ENCODE measurements at places on chromosomes 7 and 10.
A peak's percentile ranks its signal among the peaks of the same experiment; 100 is the strongest.

DNA sequence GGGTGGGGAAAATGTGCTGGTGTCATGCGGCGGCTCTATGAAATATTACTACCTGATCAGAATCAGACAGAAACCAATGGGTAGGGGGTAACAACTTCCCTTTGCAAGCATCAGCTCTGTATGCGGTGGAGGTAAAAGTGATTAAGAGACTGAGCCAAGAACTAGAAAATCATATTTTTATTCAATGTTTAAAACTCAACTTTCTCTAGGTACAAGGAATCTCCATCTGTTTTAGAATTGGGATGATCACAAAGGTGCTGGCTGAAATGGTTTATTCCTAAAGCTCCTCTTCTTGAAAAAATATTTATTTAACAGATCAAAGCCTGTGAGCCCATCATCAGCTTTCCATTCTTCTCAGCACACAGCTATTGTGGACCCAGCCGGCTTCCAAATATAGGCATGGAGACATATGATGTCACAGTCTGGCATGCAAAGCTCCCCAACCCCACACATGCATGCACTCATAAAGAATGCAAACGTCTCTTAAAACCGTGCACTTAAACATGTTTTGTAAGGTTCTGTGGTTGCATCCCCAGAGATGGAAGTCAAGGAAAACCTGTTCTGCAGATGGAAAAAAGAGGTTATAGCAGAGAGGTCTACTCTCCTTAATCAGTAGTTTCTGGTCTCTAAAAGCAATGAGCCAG, 126.0 kb downstream of the SKIDA1 start:
- no peak for DNase-seq

DNA sequence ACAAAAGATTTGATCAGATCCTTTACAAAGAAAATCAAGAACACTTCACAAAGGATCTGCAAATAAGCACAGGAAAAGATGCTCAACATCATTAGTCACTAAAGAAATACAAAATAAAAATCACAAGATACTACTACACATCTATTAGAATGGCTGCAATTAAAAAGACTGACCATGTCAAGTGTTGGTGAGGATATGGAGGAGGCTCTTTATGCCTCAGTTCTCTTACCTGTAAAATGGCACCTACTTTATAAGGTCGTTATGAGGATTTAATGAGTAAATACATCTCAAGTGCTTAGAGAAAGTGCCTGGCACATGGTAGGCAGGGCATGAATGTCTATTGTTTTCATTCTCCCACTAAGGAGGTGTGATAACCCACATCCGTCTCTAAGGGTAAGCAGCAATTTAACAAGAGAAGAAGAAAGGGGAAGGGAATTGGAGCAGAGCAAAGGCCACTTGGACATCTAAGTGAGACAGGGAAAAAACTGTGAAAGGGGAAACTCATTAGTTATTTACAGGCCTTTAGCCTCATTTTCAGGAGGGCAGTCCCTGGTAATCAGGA, 157.5 kb upstream of the NFE2L3 start:
- DNase-seq = no peak

DNA sequence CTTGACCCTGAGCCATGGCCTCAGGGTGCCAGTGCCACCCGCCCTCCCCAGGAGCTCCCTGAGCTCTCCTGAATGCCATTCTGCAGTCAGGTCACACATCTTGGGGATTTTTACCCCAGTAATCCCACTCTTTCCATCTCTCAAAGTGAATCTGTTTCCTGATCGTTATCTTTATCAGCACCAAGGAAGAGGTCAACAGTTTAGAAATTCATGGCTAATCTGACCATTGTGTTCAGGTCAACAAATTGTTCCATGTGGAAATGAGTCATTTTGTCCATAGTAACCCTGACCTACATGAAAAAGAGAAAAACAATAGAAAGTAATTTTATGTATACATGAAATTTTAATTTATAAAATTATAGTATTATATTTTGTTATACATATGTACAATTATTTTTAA, 28.8 kb upstream of the ZNF488 start:
- no peak for DNase-seq

GRCh38 chr7:30683816-30684215, 1.6 kb upstream of the CRHR2 start:
- DNase-seq = no peak

DNA sequence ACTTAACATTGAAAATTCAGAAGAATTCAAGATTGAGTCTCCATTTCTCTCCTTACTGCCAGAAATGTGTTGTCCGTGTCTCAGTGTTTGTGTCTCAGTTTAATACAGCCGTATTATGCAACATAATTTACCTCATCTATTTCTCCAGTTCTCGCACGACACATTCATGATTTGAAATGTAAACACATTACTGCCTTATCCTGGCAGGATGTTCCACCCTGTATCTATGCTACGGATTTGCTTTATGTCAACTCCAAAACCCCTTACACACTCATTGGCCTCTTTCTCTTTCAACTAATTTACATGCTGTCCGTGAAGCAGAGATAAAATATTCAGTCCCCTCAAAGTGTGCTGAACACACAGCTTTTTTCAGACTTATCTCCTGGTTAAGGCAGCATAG, 653.7 kb upstream of the SEMA3D start:
- DNase-seq = peak; percentile 89

- no peak for DNase-seq
Measured at GRCh38 chr7:8371742-8372141, 61.7 kb upstream of the NXPH1 start.

DNA sequence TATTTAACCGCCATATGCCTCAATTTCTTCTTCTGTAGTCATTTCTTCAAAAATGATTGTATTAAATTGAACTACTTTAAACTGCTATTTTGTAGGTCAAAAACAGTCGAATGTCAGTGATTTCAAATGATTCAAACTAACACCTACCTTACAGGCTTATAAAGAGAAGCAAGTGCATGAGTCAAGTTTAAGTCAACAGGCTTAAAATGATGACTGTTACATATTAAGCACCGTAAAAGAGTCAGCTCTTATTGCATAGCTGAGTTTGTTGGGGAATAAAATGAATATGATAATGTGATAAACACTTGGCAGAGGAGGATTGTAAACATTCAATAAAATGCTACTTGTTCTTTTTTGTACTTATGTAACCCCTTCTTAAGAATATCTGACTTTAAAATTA, 90.1 kb upstream of the ANKRD1 start:
- DNase-seq = no peak

DNA sequence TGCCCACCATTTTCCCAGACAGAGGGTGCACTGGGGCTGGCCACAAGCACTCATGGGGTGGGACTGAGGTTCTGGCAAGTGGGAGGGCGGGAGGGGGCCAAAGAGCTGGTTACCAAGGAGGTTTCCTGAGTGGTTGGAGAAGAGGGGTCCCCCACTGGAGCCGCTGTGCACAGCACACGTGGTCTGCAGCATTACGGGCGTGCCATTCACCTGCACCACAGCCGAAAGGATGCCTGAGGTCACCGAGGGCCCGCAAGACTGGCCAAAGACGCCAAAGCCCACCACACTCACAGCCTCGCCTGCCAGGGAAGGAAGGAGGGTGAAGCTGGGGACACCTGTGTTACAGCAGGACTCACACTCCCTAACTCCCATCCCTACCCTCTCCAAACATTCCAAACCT, 3.9 kb downstream of the TYSND1 start:
- DNase-seq = no peak

- no peak for DNase-seq
Measured at GRCh38 chr7:117769085-117769484, 104.2 kb downstream of the CTTNBP2 start.

DNA sequence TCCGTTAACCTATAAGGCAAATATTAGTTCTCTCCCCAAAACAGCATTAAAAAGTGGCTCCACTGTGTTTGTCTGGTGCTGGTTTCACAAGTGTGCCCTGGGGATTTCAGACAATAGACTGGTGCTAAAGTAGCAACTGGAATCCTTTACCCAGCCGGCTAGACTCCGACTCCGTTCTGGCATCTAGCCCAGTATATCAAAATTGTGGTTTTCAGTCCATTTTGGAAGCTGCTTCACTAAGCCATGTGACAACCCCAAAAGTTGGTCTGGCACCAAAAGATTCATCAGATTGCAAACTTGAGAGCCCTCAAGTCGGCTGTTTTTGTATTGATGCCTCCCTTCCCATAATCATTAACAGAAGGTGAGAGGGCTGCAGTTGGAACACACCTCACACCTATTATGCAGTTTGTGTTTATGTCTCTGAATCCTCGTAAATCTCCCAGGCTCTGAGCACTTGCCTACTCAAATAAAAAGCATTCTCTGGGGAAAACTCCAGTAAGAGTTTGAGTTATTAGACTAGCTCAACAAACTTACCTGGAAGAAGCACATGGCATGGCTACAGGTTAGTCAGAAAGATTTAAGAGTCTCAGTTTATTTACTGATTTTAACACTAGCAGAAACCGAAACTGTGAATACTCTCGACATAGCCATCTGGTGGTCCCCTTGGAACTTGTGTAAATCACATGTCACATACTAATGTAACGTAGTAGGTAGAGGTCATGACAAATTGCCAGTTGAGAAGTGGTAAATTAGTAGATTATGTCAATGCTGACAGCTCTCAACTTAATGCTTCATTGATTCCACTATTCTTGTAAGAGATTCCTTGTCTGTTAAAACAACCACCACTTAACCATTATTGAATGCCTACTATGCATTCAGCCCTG, 14.8 kb upstream of the WNT16 start:
- peak; percentile 71 for DNase-seq

DNA sequence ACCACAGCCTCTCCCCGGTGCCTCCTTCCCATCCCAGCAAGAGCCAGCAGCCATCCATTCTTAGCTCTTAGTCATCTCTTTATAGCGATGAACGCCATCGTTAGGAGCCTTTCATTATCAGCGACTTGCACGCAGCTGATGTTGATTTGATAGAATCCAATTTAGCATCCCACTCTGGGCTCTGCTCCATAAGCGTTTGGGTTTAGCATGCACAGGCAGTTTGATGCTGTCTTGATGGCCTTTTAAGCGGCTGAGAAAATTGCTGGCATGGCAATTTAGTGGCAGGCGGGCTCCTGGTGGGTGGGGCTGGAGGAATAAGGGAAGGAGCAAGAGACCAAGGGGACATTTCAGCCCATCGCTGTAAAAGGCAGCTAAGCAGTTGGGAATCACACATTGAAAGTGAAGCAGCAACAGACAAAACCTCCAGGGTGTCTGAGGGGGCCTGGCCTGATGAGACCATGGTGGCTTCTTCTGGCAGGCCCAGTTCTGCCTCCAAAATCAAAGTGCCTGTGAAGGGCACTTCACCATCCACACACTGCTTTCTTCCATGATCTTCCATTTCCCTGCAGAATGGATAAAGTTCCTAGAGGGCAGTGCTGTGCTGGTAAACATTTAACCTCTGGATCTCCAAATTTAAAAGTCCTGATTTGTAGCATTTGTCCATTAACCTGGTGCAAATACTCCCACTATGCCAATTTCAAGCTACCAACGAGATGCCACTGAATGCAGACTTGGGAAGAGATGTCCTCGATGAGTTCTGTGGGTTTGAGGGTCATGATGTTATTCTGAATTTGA, 107.8 kb upstream of the PLXNA4 start:
- no peak for DNase-seq

DNA sequence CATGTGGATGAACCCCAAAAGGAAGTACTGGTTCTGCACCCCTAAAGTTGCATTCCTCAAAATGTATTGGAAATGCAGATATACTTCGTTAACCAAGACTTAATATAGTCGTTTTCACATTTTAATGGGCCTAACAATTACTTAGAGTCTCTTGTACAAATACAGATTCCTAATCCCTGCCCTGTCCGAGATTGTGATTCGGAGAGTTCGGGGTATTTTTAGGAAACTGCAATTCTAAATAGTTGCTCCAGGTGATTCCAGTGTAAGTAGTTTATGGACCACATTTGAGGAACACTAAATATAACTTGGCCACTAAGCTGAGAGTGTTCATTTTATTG, 830 bp downstream of the TRUB1 start:
- peak; percentile 52 for DNase-seq

- DNase-seq = peak; percentile 47
Measured at GRCh38 chr10:69407621-69408301, 9.0 kb downstream of the TACR2 start.

DNA sequence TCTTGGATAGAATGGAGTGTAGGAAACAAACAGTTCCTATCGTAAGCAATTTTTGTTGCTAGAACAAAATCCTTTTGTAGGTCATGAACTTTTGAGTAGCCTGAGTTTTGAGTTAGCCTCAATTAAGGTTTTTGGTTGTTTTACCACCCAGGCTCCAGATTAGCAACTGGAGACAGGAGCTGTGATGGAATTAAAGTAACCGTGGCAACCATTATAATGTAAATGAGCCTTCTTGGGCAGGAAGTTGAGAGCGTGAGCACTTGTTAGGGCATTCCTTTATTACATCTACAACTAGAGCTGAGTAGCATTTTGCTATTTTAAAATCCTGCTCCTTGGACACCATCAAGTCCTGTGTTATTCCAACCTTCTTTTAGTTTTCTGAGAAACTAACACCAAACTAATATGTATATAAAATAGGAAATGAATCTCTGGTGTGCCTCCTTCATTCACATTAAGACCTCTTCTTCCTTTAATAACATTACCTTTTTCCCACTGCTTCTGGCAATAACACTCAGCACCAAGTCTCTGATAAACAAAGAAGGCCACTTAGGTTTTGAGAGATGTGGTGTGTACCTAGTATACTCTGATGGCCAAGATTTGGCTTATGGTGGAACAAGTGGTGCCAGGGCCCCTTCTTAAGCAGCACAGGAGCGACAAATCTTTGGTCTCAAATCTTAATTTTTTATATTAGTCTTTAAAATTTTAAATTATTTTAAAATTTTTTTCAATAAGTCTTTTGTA, 34.0 kb downstream of the AHCYL2 start:
- no peak for DNase-seq

DNA sequence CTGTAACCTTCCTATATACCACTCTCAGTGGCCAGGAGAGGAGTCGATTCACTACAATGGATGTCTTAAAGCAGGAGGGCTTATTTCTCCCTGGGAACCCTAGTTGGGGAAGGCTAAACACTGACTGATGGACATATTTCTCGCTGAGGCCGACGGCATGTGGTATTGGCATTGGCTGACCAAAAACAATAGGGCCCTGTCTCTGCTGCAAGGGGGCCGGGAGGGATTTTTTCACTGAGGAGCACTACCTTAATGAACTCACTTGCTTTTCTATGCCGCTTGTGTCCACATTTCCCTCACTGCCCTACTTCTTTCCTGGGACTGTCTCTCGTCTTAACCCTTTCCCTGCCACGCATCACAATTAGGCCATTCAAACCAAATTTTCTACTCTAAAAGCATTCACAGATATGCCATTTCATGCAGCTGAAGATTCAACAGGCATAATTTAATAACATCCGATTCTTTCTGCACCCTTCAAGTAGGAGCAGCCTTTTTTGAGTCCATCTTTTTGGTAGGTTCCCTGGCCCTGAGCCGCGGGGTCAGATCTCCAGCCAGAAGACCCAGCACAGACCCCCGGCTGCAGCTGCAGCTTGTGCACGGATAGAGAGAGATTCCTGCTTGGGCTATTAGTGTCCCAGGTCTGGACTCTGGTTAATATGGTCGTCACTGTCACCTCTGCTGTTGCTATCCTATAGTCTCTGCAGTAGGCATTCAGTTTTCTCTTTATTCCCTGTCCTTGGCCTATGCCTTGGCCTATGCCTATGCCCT, 118.7 kb downstream of the HIPK2 start:
- DNase-seq = no peak

DNA sequence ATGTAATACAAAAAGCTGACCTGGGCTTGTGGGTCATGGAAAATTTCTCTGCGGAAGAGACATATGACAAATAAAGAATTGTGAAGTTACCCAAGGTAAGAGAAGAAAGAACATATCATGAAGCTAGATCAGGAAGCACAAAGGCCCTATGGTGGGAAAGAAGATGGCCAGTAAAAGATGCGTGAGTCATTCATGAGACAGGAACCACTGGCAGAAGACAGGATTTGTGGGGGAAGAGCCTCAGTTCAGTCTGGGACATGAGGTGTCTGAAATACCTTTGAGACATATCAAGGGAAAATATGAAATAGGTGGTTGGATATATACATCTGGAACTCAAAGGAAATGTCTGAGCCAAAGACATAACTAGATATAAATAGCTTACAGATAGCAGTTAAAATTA, 27.7 kb upstream of the AMPH start:
- no peak for DNase-seq
